ENCODE measurements at places on chromosomes 6 and 20.
A peak's percentile ranks its signal among the peaks of the same experiment; 100 is the strongest.

GRCh38 chr6:46651816-46652215 lies 802 bp downstream of the CYP39A1 start:
- no peak for DNase-seq

GRCh38 chr6:141110481-141110880 lies 1022.2 kb upstream of the GJE1 start:
- no peak for DNase-seq

DNA sequence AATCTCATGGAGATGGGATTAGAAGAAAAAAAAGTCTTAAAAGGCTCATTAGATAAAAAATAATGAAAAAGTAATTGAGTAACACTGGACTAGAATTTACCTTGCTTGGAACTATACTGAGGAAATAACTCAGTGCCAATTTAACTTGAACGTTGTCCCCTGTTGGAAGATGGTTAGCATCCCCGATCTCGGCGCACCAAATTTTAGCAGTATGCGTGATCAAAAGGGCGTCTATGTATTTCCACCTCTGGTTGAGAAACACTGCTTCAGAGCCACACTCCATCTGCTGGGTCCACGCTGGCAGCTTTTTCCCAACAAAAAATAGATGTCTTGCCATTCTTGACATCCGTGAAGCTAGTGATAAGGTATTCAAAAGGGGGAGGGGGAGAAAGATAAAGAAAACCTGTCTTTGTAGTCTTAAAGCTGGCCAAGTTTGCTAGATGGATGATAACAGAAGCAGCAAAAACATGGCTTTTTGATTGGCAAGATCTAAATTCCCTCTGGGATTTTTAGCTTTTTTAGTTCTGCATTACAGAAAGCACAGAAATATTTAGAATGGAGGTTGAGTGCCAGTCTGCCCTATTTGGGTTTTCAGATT lies 6.4 kb downstream of the HINT3 start:
- DNase-seq, result no peak

GRCh38 chr6:156710479-156710878 lies 66.7 kb upstream of the ARID1B start:
- no peak for DNase-seq

- no peak for DNase-seq
Observed at GRCh38 chr6:43339168-43339567, 30.3 kb downstream of the ZNF318 start.

- DNase-seq, result no peak
Observed at GRCh38 chr20:9071976-9072726, 3.3 kb downstream of the PLCB4 start.

GRCh38 chr6:104955927-104956730 lies 778 bp upstream of the LIN28B start:
- no peak for DNase-seq

GRCh38 chr6:159059885-159060506 lies 15.2 kb upstream of the TAGAP start:
- DNase-seq, result no peak

DNA sequence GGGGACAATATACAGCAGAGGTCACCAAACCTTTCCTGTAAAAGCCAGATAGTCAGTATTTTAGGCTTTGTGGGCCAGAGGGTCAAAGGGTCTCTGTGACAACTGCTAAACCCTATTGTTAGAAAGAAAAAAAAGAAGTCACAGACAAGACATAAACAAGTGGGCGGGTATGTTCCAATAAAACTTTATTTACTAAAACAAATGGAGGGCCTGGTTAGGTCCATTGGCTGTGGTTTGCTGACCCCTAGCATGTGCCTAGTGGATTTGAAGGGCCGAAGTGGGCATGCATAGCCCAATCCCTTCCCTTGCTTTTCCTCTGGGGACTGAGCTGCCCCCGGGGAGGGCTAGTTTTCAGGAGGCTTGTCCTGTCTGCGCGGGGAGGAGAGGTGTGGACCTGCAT lies 78.9 kb downstream of the SULF2 start:
- no peak for DNase-seq

DNA sequence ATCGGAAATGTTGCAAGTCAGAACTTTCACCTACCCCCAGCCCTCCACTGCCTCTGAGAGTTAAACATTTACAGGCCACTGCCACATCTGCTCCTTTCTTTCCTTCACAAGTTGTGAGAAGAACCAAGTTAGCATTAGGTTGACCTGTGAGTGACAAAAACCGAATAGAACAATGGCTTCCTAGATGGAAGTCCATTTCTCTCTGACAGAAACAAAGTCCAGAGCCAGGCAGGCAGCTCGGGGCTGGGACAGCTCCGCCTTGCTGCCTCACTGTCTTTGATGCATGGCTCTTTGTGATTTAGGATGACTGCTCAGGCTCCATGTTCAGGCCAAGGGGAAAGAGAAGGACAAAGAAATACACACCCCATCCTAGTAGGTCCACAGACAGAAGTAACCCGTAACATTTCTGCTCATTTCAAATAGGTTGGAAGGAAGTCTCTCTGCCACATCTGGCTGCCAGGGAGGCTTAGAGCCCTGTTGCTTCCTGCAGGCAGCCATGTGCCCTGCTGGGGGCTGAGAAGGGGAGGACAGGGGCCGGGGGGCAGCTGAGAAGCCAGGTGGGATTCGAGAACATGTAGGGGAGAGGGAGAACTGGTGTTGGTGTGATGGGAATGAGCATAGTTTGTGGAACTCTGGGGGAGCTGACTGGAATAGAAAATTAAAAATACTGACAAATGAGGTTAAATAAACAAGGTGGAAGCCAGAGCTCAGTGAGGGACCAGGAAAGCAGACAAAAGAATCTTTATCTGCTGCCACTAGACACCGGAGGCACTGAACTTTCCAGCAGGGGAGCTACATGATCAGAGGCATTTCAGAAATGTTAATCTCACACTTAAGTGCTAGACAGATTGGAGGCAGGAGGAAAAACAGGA lies 19.5 kb upstream of the IER3 start:
- DNase-seq, result no peak

- no peak for DNase-seq
Observed at GRCh38 chr20:63070771-63071540, 64.2 kb upstream of the BHLHE23 start.

DNA sequence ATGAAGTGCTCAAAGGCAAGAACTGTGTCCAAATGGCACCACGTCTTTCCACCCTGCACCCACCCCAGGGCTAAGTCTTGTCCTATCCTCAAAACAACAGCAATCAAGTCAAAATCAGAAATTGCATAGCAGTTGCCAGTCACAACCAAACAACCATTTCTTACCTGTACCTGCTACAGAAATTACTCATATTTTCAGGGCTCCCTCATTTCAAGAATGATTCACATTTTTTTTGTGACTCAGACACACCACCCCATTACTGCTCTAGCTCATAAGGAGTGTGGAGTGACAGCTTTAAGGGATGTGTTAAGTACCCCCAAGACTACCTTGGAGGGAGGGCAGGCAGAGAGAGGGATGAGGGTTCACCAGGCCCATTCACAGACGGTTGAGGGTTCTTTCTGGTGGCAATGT lies 111.7 kb downstream of the TRERF1 start:
- DNase-seq, result peak; percentile 30

DNA sequence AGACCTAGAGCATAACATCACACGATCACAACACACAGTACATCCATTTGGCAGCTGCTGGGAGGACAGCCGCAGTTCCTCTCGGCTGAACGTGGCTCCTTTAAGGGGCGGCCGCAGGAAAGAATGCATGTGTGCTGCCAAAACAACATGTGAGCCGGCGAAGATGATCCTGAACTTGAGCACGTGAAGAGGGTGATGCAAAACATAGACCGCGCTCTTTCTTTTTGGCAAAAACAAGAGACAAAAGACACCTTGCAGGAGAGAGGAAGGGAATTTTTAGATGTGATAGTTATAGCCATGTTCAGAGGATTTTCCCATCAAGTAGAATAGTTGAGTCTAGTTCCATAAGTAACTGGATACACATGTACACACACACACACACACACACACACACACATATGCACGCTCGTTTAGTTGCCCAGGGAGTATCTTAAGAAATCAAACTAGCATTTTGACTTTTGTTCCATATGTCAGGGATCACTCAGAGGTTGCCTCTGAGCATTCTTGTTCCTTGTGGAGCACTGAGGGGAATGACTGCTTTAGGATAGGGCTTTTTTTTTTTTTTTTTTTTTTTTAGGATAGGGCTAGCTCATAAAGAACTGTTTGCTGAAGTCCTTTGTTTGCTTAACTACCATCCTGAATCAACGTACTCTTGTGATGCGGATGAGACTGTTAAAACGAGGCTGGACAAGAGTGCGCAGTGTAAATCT lies 21.7 kb upstream of the RANBP9 start:
- no peak for DNase-seq

DNA sequence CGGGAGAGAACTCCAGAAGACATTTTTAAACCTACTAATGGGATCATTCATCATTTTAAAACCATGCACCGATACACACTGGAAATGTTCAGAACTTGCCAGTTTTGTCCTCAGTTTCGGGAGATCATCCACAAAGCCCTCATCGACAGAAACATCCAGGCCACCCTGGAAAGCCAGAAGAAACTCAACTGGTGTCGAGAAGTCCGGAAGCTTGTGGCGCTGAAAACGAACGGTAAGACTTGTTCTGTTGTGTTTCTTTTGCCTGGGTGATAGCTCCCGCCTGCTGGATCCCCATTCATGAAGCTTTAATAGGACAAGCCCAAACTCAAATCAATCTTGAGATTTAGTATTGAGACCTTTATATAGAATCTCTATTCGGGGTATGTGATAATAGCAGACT lies 4.2 kb downstream of the TNFAIP3 start:
- no peak for DNase-seq

- no peak for DNase-seq
Observed at GRCh38 chr6:148383658-148384368, 41.2 kb downstream of the SASH1 start.

DNA sequence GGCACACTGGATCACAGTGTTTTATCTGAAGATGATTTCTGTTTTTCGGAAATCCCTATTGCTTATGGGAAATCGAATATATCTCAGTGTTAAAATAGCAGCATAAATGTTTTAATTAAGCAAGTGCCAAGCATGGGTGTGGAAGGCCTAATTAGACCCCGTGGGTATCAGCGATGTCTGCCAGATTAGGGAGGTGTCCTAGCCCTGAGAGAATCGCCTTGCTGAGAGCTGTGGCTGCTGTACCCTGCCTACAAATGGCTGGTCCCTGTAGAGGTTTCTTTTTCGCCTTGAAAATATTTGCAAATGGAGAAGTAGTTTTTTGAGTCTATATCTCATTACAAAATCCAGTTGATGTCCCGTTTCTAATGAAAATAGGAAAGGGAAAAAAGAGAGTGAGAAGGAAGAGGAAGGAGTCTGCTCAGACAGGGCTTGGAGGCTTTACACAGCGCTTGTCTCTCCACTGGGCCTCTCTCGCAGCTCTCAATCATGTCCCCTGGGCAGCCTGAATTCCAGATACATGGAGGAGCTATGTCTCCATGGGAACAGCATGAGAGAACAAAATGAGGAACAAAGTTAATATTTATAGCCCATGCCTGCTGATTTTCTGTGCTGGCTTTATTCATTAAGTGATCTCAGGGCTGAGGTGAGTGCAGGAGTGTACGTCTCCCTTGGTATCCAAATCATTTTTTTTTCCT lies 35.2 kb upstream of the BCLAF1 start:
- no peak for DNase-seq

- DNase-seq, result no peak
Observed at GRCh38 chr20:22525821-22526220, 58.6 kb downstream of the FOXA2 start.

DNA sequence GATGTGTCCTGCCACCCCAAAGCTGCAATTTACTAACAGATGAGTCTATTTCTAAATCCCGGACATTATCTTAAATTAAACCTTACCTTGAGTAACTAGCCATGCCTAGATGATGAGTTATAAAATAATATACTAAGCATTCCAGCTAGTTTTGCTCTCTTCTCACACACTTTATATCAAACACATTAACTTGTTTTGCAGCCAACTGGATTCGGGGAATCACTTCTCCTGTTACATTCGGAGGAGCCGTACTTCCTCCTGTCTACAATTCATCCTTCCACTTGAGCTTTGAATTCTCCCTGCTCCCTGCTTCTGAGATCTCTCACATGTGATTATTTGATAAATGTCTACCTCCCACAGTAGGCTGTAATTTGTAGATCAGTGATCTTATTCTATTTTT lies 420.1 kb downstream of the GJA1 start:
- no peak for DNase-seq

GRCh38 chr6:157445277-157446009 lies 64.5 kb downstream of the ZDHHC14 start:
- no peak for DNase-seq

GRCh38 chr6:87199787-87200186 lies 44.4 kb downstream of the ZNF292 start:
- DNase-seq, result no peak

DNA sequence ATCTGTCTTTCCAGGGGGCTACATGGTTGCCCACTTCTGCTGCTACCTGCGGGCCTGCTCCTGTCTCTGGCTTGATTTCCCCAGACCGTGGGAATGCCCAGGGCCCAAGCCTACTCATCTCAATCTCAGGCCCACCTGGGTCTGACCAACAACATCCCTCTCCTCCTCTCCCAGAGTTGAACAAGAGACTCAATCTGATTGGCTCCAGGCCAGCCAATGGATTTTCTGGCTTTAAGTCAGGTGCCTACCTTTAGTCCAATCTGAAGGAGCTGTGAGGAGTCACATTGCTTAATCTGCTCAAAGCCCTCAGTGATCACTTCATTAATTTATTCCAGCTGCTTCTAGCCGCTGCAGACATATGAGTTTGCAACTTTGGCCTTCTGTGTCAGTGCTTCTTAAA lies 162.4 kb upstream of the KCNG1 start:
- DNase-seq, result no peak

DNA sequence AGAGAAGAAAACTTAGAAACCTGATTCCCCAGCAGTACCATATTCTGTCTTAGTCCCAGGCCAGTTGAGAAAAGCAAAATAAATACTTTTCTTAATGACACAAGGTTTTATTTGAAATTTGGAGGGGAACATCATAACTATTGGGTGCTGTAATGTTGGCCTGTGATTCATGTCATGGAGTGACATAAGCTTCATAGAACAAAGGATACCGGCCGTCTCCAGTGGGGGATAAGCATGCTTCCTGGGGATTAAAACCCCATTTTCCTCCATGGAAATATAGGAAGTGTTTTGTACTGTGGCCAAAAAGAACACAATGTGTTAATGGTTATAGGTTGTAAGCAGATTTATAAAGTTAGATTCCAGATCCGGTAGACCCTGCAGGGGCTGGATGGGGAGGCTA lies 18.0 kb downstream of the MTHFD1L start:
- DNase-seq, result no peak

DNA sequence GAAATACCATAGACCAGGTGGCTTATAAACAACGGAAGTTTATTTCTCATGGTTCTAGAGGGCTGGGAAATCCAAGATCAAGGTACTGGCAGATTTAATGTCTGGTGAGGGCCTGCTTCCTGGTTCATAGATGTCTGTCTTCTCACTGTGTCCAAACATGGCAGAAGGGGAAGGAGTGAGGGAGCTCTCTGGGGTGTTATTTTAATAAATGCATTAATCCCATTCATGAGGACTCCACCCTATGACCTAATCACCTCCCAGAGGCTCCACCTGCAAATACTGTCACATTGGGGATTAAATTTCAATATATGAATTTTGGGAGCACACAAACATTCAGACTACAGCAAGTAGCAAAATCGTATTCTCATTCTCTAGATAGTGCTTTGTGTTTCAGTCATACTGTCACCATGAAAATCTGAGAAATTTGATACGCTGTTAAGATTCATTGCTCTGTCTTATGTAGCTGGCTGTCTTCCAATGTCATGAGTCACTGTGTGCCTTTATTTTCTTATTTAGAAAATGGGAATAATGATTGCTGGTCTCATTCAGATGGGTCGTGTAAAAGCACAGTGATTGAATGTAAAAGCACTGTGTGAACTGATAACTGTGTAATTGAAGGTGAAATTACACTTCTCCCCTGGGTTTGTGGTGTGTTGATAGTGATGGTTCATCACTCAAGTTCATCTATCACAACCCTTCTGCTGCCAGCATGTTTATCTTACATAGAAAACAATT lies 8.9 kb upstream of the ERVFRD-1 start:
- no peak for DNase-seq
